Naive B cell (primary cell): ENCODE measurements at places on chromosomes 11 and 22.
A peak's percentile ranks its signal among the peaks of the same experiment; 100 is the strongest.

GRCh38 chr22:36325154-36326031 lies 62.4 kb downstream of the MYH9 start:
- DNase-seq: no peak

GRCh38 chr11:76640501-76640900 lies 30.0 kb downstream of the LRRC32 start:
- DNase-seq: no peak

- DNase-seq: no peak
Observed at GRCh38 chr11:35289821-35290220, 129.5 kb downstream of the SLC1A2 start.

DNA sequence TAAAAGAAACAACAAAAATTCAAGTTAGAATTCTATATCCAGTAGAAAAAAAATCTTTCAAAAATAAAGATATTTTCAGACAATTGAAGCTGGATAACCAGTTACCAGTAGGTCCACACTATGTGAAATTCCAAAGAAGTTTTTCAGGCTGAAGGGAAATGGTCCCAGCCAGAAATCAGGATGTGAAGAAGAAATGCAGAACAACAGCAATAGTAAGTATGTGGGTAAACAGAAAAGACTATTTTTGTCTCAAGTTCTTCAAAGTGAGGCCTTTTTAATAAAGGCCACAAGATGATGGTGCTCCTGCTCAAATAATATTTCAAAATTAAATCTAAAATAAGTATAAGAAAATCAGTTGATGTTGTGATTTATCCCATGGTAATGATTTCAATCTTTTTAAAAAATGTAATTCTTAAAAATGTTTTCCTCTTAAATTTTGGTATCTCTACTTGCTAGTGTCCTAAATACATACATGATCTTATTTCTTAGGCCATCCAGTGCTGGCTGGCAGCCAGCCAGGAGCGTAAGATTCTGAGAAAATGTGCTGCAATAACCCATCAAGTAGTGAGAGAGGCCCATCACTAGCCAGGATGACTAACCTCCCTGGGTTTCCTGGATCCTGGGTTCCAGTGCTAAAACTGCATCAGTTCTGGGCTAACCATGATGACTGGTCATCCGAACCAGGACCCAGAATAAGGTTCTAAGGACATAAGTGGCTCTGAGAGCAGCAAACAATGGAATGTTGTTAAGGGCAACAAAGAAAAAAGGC lies 15.6 kb upstream of the UCP3 start:
- DNase-seq: no peak

DNA sequence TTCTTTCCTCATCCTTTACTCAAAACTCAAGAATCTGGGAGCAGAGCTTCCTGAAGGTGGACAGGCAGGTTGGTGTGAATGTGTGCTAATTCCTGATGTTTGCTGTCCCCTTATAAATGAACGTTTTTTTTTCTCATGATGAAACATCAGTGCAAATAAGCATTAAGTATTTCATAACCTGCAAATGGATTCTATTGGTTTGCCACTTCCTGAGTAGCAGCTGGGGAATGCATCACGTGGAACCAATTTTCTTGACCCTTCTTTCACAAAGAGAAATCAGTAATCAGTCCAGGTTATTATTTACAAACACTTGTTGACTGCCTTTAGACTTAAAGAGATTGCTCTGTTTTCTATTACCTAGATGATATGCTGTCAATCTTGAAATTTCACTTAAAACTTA lies 40.1 kb upstream of the SCN3B start:
- DNase-seq: no peak

DNA sequence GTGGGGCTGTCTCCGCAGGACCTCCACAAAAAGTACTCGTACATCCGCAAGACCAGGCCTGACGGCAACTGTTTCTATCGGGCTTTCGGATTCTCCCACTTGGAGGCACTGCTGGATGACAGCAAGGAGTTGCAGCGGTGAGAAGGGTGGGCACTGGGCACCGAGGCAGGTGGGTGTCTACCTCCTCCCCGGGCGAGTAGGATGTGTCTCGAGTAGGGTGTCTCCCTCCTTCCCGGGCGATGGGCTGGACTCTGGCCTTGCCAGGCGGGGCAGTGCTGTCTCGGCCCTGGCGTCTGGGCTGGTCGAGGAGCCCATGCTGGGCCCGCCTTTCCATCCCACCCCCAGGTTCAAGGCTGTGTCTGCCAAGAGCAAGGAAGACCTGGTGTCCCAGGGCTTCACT lies 10.3 kb downstream of the OTUB1 start:
- DNase-seq: no peak

DNA sequence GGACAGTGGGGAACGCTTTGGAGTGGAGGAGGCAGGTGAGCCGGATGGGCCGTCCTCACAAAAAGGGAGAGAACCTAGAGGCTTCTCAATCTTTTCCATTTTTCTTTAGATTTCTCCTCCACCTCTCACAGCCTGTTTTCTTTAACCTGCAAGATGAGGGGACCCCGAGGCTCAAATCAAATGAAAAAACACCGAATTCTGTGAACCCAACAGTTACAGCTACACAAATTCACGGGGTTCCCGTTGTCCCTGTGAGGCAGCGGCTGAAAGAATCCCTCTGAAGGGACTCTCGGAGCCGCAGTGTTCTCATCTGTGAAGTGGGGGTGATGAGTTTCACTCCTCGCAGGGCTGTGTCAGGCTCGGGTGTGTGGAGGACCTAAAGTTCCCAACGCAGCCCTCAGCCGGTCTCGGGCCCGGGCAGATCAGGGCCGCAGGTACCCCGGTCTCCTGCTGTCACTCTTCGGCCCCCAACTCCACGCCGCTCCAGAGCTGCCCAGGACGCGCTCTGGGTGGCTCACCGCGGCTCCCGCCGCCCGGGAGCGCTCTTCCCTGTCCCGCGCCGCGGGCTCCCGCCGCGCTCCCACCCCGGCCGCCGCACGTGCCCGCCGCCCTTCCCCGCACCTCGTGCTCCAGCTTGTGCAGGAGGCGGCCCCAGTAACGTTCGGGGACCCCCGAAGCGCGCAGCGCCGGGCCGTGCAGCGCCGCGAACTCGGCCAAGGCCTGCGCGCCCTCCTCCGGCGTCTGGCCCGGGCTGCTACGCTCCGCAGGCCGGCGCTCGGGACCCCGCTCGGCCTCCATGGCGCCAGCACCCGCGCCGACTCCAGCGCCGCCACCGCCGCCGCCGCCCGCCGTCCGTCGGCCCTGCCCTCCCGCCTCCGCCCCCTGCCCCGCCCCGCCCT lies at the start of gene TTLL12:
Gene TTLL12 (minus strand): TSS at position 863 of the 899 bp plus-strand sequence. CDS start 65 bp downstream, at position 798.
- peak; percentile 61 for DNase-seq

- no peak for DNase-seq
Observed at GRCh38 chr11:18958221-18958910, 19.2 kb upstream of the MRGPRX1 start.

DNA sequence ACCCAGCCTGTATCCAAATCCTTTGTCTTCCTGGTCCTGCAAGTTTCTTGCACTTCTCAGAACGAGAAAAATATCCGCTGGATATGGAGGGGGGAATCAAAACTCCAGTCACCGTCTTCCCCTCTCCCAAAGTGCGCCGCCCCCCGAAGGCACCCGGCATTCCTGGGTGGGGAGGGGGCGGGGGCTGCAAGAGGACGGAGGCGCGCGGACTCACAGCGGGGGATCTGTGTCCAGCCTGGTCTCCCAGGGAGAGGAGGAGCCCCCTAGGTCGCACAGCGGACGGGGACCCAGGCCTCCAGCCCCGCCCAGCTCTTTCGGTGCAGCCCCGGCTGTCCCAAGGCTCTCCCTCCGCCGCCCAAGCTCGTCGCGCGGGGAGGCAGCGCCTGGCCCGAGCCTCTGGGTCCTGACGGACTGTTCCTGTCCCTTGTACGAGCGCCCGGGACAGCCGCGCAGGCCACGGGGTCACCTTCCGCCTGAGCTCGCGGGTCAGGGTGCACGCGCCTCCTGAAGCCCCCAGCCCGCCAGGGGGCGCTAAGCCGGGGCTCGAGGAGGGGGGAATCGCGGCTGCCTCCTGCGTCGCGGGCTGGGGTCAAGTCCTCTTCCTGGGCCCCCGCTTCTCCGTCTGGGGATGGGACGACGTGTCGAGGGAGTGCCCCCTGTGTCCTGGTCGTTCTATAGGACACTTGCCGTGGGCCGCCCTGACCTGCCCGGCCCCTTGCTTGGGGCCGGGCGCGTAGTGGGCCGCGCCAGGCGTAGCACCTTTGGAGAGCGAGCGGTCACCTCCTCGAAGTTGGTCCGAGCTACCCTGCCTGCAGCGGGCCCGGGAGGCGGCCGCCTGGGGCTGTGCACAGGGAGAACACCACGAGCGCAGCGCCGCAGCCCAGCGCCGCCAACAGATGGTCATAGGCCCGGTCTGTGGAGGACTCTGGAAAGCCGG lies 2.4 kb upstream of the WNT11 start:
- peak; percentile 74 for DNase-seq

DNA sequence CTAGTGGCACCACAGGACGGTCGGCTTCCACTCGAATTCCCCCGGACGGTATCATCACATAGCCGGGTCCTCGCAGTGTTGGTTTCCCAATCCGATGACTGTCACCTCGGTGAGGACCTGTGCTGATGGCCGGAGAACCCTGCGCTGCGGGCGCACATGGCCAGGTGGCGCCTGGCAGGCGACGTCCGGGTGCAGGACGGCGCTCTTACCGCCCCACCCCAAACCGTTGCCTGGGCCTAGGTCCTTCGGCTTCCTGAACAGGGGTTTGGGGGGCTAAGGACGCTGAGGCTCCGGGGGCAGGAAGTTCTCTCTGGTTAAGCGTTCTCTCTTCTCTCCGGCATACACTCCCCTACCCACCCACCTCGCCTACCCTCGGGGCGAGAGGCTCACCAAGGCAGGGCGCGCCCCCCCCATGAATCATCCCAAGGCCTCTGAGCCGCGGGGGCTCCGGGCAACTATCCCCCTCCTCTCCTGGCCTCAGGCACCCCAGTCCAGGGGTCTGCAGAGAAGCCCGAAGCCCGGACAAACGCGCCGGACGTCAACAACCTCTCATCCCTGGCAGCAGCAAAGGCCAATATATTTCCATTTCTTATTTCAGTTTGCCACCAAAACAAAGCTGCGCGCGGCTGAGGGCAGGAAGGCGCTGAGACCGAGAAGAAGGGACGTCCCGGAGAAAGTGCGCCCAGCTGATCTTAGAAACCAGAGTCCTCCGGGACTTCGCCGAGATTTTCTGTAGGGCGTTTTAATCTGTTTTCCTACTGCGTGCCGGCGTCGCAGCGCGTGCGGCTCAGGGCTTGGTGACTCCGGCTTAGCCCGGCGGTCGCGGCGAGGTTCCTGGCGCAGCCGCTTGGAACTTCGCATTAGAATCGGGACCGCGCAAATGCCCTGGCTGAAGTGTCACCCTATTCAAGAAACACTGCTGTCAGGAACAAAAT lies 5.6 kb downstream of the ALX4 start:
- DNase-seq: no peak

- no peak for DNase-seq
Observed at GRCh38 chr11:95863486-95864140, 60.3 kb downstream of the MTMR2 start.

DNA sequence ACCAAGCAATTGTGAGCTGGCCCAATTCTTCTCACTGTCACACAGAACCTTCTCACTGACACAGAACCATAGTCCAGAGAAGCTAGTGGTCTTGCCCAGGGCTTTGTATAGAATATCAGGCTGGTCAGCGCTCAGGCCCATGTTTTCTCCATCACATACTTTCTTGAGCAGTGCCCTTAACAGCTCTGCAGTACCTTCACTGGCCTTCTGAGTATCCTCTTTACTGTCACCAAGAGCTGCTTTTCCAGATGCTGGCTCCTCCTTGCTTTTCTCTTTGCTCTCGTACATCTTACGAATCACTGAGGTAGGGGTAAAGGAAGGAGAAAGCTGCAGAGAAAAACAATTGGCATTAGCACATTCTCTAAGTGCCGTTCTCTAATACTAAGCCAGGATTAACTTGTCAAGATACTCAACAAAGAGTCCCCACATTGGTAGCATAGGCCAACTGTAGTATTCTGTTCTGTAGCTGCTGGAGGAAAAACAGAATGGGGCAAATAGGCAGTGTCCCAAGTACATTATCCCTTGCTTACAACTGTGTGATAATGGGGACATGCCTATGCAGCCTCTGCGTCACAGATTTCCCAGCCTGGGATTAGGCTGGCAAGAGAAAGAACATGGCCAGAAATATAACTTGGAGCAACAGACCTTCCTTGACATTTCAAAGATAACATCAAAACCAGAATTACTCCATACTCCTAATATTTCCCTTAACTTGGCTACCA lies 43.5 kb downstream of the DRG1 start:
- no peak for DNase-seq

DNA sequence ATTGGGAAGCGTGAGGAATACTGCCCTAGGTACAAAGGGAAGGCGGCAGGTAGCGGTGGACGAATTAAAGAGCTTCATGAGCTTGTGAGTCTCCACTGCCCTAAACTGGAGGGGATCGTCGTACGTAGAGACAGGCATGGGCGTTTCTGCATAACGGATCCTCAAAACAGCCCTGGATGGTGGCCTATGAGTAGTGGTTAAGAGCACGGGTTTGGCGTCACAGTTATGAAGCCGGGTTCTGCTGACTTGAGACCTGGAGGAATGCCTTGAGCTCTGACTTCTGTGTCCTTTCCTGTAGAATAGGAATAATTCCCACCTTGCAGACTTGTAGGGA lies 335 bp downstream of the TMEM138 start:
- no peak for DNase-seq

DNA sequence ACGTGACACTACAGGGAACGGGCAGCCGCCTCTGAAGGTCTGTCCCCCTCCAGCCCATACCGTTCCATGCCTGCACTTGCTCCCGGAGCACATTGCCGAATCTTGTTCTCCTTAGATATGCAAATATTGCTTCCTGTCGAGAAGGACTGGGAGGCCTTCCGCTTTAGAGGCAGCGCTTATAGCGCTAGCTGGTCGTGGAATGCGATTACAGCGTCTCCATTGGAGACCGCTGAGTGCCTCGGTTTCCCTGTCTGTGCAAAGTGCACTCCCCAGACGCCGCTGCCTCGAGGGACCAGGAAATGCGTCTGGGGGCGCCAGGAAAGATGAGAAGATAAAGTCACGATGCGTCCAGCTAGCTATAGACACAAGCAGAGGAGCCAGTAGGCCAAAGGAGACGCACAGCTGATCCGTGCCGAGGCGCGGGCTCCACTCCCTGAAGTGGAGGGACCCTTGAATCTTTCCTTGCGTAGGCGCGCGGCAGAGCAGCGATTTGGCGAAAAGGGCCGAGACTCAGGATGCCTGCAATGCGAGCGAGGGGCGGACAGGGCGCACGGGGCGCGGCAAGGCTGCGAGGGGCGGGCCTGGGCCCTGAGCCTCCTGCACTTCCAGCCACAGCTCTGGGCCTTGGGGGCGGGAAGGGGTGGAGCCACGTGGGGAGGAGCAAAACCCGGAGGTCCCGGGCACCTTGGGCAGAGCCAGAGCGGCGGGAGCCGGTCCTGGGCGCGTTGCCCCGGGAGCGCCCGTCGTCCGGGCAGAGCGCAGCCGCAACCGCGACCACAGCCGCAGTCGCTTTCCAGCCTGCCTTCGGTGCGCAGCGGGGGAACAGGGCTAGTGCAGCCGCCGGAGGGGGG lies at the start of gene RASSF10:
Gene RASSF10 (plus strand): TSS at position 692 of the 851 bp plus-strand sequence. CDS start 261 bp downstream, outside the sequence.
- DNase-seq: no peak

DNA sequence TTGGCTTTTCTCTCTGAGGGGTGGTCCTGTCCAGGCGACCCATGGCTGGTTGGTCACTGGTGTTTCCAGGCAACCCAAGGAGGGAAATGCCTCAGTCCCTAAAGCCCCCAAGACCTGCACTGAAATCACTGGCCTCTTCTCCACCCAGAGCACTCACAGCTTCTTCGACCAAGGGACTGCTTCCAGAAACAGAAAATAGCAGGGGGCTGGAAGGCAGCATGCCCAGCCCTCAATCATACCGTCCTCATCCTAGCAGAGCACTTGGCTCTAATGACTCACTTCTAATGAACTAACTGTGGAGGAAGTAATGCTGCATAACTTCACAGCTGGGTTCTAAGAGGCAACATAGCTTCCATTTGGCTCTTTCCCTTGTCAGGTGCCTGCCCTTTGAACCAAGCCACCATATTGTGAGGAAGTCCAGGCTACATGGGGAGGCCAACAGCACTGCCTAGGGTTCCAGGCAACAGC lies 27.6 kb downstream of the DKK3 start:
- DNase-seq: no peak
